Stimulated activated memory B cell treated with anti-CD40 and anti-IgM and Interleukin-4, amounts not matched to agents 10 μg/mL and 1 μg/mL and 100 μg/mL, for 72 hours (primary cell): ENCODE measurements at places on chromosomes 13 and 19.

GRCh38 chr19:45876411-45877197 is 9.3 kb downstream of the IRF2BP1 start:
- ATAC-seq = peak; percentile 21

DNA sequence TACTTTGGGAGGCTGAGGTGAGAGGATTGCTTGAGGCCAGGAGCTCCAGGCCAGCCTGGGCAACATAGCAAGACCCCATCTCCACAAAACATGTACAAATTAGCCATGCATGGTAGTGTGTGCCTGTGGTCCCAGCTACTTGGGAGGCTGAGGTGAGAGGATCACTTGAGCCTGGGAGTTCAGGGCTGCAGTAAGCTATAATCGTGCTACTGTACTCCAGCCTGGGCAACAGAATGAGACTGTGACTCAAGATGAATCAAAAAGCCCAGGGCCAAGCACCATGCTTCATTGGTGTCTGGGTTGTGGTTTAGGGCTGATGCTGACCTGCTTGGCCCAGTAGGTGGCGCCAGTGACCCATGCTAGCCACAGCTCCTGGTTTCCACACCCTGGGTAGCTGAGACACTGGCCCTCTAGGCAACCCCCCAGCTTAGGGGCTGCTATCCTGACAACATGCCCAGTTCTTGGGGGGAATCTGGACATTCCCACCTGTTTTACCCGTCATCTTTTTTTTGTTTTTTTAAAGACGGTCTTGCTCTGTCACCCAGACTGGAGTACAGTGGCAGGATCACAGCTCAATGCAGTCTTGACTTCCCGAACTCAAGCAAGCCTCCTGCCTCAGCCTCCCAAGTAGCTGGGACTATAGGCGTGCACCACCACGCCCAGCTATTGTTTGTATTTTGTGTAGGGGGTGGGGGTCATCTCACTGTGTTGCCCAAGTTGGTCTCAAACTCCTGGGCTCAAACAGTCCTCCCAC is 5.5 kb downstream of the CCDC124 start:
- ATAC-seq = peak; percentile 95

DNA sequence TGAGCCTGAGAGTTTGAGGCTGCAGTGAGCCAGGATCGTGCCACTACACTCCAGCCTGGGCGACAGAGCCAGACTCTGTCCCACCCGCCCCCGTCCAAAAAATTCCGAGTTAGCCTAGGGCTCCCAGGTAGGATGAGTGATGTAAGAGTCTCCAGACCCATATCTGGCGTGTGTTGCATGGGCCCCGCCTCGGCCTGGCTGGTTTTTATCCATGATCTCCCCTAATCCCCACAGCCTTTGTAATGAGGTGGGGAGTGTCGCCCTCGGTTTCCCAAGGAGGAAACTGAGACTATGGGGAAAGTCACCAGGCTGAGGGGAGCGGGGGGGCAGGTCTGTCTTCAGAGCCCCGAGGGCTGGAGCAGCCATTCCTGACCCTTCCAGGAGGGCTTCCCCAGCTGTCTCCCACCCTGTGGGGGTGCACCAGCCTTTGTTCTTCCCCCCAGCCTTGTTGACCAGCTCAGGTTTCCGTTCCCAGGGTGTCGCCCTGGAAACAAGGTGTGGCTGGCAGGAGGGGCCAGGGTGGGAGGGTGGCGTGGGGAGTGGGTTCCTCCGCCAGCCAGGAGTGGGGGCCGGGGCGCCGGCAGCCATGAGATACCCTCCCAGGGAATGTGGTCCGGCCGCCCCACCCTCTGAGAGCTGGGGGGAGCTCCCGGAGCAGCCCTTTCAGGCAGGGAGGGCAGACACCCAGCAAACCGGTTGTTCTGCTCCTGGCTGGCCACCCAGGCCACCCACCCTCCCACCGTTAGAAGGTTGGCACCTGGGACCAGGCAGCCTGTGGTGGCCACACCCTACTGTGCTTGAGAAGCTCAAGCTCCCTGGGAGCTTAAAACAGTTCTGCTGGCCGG is 11.5 kb downstream of the MYH14 start:
- ATAC-seq = no peak

DNA sequence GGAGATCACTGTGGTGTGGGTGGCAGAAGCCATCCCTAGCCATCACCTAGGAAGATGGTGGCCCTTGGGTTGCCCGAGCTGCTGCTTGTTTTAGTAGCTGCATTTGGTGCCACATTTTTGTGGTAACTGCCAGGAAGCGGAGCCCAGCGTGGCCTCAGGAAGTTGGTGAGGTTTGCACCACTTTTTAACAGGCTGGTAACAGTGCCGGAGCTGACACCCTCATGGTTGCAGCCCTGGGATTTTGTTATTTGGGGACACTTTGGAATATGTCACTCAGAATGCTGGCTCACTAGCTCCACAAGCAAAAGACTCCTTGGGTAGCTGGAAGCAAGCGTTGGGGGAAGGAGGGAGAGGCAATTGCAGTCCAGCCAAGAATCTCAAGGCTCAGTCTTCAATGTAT is 22.1 kb downstream of the ACTN4 start:
- no peak for ATAC-seq

DNA sequence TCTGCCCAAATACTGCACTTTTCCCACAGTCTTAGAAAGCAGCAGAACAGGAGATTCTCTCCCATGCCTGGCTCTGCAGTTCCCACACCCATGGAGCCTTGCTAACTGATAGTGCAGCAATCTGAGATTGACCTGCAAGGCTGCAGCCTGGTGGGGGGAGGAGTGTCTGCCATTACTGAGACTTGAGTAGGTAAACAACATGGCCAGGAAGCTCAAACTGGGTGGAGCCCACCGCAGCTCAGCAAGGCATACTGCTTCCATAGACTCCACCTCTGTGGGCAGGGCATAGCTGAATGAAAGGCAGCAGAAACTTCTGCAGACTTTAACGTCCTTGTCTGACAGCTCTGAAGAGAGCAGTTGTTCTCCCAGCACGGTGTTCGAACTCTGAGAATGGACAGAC is 358.5 kb upstream of the PCDH9 start:
- ATAC-seq = no peak

- no peak for ATAC-seq
Measured at GRCh38 chr13:43301346-43301969, 278.1 kb downstream of the DNAJC15 start.

GRCh38 chr13:60933638-60934037 is 482.0 kb downstream of the PCDH20 start:
- ATAC-seq = no peak

DNA sequence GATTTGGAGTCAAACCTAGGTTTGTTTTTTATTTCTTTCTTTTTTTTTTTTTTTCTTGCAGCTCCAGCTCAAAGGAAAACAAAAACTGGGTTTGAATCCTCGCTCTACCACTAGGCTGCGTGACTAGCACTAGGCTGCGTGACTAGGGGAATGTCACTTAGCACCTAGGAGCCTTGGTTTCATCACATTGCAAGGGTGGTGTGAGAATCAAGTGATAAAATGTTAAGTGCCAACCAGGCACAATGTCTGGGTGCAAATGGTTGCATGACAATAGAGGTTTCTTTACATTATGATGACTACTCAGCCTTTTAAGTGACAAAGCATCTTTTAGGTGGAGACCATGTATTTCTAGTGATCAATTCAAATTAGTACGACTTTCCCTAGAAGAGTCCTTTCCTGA is 27.9 kb downstream of the RCBTB2 start:
- ATAC-seq = no peak

DNA sequence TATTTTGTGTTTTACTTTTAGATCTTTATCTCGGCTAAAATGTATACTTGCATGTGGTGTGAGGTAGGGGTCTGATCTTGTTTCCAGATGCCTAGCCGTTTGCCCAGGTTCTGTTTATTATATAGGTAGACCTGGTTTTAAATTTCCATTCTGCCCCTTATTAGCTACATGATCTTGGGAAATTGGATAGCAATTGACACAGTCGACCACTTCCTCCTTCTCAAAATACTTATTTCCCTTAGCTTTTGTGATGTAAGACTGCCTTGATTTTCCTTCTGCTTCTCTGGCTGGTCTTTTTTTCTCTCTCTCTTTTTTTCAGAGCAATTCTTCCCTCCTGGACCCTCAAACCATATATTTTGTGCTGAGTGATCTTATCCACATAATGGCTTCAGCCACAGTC is 3.0 kb upstream of the PGLYRP1 start:
- ATAC-seq = no peak

DNA sequence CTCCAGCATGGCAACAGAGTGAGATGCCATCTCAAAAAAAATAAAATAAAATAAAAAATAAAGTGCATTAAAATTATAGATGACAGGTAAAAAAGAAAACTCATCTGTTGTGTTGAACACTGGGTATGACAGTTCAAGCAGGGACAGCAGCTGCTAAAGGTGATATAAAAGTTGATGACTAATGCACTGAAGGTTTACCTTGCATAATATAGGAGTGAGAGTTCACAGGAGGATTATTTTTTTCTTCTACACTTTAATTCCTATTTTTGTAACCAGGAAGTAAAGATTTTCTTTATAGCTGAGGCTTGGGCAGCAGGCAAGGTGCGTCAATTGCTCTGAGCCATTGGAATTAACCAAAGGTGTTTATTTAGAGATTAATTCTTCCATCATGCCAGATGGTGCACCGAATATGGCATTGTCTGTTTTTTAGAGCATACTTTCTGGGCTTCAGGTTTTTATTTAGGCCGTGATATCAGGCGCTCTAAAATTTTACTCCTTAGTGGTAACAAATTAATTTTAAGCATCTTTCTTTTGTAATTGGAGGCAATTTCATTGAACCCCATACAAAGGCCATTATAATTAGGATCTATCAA is 337.0 kb upstream of the SLC10A2 start:
- ATAC-seq = no peak

- no peak for ATAC-seq
Measured at GRCh38 chr19:18153556-18154134, 682 bp downstream of the PIK3R2 start.

DNA sequence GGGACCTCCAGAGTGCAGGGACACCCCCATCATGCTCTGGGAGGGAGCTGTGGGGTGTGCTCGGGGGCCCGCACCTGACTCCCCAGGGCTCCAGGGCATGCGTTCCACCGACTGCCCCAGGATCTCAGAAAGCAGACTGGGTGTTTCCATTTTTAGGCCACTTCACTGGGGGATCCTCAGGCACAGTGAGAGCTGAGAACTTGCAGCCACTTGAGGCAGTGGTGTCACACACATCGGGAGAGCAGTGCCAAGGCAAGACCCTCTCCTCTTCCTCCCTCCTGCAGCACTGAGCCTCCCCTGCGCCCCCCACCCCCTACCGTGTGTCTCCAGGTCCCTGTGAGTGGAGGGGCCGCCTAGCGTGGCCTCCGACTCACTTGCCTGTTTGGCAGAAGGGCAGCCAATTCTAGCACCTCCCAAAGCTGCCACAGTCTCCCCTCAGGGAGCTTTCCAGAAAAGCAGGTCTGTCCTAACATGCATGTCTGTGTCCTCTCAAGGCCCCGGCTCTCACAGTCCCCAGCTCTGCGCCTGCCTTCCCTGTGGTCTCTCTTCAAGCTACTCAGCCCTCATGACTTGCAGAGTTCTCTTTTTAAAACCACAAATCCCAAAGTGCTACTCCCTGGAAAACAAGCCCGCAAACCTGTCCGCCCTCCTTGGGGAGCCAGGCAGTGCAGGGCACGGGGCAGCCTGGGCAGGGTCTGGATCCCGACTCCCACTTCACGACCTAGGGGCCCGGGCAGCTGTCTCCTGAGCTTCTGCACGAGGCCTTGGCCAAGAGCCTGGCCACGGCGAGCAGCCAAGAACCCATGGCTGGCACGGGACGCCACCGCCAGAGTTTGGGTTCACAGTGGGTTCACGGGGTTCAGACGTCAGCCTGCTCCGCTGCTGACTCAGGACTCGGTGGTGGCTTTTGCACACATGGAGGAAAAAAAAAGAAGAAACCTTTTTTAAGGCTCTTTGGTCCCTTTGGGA is 94.1 kb downstream of the STK24 start:
- peak; percentile 72 for ATAC-seq

DNA sequence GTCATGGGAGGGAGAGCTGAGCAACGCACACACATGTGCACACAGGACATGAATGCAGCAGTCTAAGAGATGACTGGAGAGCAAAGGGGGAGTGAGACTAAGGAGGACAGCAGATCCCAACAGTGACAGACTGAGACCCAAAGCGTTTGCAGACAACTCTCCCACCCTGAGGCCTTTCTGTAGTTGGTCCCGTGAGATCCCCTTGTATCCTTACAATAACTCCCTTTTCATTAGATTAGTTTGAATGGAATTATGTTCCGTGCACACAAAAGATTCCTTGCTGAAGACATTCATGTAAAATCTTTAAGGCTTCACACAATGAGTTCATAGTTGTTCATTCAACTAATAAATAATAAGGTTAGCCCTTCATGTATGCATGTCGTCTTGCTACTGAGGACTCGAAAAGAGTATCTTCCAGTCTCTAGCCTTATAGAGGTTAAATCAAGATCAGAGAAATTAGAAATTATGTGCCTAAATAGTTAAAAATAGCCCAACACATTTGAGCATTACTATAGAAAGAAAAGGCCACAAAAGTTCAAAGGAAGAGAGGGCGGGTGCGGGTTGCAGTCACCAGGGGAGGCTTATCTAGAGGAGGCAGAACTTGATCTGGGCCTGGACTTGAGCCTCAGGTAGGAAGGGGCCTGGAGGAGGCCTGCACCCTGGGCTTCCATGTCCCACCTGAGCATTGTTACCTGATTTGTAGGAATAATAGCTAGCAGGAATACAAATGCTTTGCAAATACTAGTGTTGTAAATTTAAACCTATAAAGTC is 3.1 kb upstream of the GTF3A start:
- no peak for ATAC-seq

DNA sequence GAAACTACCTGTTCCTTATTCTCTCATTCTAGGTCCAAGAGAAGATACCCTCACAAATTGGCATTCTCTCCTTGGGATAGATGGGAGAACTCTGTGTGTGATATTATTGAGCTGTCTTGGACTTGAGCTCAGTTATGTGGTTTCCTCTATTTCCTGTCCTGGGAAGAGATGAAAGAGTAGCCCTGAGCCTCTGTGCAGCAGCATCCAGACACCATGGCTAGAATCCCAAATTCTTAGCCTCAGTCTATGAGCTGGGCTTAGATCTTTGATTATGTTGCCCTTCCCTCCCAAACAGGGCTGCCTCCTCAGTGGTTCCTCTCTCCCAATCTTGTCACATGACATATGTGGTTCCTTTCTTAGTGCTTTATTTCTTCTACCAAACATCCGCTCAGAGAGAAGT is 290.7 kb downstream of the SPRY2 start:
- ATAC-seq = no peak

DNA sequence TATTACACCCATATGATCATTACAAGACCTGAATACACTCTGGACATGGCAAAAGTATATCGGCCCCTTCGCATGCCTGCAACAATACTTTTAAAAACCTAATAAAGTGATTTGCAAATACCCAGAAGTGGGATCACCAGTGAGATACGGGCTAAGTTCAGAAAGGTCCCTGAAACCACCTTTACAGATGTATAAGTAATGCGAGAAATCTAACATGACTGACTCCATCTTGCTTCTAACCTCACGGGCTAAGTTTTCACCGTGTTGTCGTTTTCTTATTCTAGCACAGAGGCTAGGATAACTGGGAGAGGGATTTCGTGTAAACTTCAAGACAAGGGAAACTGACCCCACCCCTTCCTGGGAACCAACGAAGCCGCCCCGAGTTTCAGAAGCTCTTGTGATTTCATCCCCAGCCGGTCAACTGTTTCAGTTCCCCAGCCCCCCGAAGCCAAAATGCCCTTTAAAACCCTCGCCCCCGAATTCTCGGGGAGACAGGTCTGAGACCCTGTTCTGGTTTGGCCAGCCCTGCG is 703 bp downstream of the NEK3 start:
- peak; percentile 77 for ATAC-seq
